Activated naive CD4-positive, alpha-beta T cell treated with anti-CD3 and anti-CD28 coated beads, Interleukin-2, amount 50 U/mL, for 16 hours (primary cell): ENCODE measurements at places on chromosomes 2 and 18.

DNA sequence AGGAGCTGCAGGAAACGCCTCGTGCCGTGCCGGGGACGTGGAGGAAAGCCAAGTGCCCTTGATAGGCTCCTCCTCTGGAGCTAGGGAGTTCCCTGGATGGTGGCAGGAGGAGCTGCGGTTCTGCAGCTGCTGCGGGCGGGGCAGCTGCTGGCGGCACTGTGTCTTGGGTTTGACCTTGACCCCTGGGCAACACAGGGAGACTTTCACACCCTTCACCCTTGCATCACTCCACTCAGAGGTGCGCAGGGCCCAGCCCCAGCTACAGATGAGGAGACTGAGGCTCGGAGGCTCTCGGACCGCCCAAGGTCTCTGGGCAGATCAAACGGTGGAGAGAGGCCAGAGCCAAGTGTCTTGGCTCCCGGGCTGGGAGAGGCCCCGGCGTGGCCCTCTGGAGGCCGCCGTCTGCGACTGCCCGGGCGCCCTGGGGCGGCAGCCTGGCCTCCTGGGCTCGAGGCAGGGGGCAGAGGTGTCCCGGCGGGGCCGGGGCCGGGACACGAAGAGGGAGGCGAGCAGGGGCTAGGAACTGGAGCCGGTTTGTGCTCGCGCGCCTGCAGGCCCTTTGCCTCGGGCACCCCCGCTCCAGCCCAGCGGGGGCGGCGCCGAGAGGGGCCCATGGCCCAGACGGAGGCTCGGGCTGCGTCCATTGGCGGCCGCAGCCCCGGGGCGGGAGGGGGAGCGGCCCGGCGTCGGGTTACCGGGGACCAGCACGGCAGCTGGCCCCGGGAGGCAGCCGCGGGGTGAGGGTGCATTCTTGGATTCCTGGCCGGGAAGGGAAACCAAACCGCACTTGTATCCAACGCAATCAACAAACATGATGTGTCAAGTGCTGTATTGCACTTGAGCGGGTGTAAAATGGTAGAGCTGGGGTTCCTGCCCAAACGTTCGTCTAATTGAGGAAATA lies 129.6 kb upstream of the SLC1A4 start:
- DNase-seq, result no peak

DNA sequence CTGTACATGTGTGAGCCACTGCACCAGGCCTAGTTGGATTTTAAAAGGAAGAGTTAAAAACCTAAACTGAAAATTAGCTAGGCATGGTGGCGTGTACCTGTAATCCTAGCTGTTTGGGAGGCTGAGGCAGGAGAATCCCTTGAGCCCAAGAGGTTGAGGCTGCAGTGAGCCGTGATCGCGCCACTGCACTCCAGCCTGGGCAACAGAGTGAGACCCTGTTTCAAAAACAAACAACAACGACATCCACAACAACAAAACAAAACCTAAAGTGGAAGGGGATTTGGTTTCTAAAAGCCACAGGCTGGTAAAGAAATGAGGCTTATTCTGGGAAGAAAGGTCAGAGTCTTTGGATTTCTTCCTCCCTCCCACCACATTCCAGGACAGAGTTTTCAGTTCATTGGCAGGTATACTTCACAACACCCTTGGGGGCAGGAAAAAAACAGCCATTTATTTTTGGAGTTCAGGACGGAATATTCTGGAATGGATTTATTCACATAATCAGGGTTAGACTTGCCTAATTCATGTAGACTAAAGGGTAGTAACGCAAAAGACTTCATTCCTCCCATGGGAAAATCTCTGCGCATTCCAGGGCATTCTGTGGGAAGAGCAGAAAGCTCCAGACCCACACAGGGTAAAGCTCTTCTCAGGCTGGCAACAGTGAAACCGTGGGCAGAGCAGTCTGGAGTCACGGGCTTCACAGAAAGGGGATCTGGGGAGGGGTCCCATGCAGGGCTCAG lies 34.9 kb downstream of the TEX44 start:
- DNase-seq, result no peak

- no peak for DNase-seq
Observed at GRCh38 chr2:1850031-1850430, 105.7 kb upstream of the PXDN start.

DNA sequence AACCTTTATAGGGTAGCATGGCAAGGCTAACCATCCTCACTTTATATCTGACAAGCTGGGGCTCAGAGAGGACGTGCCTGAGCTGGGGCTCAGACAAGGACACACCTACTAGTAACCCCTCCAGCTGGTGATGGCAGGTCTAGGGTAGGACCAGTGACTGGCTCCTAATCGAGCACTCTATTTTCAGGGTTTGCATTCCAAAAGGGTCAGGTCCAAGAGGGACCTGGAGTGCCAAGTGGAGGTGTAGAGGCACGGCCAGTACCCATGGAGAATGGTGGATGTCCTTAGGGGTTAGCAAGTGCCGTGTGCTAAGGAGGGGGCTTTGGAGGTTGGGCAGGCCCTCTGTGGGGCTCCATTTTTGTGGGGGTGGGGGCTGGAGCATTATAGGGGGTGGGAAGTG lies 1.2 kb upstream of the DES start:
- DNase-seq, result no peak

DNA sequence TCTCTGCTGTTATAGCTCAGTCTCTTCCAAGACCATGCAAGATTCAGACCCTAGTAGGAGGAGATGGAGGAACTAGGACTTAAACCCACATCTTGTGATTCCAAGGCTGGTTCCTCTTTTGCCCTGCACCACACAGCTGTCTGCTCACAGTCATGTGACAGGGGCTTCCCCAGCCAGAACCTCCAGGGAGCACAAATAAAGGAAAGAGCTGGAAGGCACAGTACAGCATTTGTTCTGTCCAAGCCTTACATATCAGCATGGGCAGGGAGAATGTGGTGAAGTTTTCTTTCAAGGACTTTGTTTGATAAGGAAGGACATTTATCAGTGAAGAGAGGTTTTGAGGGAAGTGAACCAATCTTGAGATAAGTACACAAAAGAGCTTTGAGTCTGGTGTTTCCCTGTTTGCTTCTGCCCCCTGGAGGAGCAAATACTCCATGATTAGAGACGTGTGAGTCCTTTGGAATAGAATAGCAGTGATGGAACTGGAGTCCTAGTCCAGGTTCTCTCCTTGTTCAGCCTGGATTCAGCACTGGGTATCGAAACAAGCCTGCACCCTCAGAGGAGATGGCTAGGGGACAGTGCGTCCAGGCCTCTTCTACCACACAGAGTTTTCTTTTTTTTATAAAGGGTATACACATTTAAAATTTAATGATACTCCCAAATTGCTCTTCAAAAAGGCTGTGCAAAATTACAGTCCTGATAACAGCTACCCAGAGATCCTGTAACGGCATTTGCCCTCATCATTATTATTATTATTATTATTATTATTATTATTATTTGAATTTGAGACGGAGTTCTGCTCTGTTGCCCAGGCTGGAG lies 24.6 kb upstream of the CASP10 start:
- peak; percentile 41 for DNase-seq

DNA sequence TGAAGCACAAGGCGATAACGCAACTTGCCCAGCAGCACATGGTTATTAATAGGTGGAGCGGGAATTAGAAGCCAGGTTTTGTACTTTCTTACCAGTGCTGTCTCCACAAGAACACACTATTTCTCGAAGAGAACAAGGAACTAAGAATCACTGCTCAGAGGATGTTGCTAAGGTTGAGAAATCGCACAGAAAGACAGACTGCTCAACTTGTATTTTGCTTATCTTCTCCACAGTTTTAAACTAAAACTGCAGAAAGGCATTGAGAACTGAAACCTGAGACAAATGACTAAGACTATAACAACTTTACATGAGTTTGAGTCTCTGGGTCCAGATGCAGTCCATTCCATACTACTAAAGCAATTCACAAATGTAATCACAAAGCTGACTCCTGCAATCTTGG lies 6.2 kb downstream of the PRKD3 start:
- DNase-seq, result no peak

- DNase-seq, result no peak
Observed at GRCh38 chr18:58393295-58393694, 235.6 kb downstream of the ALPK2 start.

GRCh38 chr18:23146861-23147469 lies 11.7 kb downstream of the CABLES1 start:
- no peak for DNase-seq

GRCh38 chr2:74447230-74447999 lies 5.7 kb upstream of the RTKN start:
- DNase-seq, result no peak

DNA sequence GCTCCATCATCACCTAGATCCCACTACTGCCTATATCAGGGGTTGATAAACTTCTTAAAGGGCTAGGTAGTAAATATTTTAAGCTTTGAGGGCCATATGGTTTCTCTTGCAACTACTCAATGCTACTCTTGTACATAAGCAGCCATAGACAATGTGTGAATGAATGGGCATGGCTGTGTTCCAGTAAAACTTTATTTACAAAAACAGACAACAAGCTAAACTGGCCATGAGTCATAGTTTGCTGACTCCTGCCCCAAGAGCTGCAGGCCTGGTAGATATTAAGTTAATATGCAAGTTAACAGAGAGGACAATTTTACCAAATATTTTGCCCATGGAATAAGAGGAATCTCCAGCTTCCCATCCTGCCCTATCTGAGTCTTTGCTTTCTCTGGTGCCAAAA lies 29.8 kb upstream of the MYO3B start:
- no peak for DNase-seq

- DNase-seq, result no peak
Observed at GRCh38 chr2:51628917-51629316, 597.0 kb upstream of the NRXN1 start.

- no peak for DNase-seq
Observed at GRCh38 chr2:203804764-203805485, 62.6 kb upstream of the CTLA4 start.

DNA sequence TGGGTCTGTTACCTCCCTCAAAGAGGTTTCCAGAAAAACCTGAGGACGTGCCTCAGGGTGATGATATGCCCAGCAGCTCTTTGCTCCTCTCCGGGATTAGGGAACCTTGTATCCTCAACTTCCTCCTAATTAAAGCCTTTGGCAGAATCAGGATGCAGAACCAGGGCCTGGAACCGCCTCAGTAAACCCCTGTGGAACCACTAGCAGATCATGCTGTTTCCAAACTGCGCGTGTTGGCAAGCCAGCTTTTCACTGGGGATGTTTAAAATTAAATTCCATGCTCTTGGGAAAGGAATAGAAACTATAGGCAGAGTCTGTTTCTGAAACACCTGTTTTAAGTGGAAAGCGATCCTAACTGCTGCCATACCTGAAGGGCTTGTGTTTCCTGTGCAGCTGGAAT lies 26.4 kb downstream of the CRIM1 start:
- no peak for DNase-seq

GRCh38 chr2:44840503-44840850 lies 101.0 kb upstream of the SIX3 start:
- no peak for DNase-seq

GRCh38 chr18:8994603-8995002 lies 107.9 kb upstream of the NDUFV2 start:
- no peak for DNase-seq

DNA sequence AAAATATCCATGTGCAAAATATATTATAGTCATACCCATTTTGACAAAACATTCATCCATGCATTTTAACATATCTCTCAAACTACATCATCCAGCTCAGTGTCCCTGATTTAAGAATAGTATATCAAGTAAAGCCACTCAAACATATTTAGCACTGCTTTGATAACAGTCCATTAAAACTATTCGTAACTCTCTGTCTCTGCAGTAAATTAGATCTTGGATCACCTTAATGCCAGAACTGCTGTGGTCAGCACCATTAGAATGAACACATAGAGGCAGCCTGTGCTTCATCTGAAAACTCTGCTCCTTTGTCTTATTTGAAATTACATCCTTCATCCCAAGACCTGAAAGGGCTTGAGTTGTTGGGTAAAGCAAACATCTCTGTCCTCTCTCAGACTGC lies 234.0 kb downstream of the MBD2 start:
- no peak for DNase-seq

GRCh38 chr2:43762286-43762685 lies 11.6 kb upstream of the DYNC2LI1 start:
- no peak for DNase-seq

GRCh38 chr2:54081574-54081973 lies 33.8 kb upstream of the ACYP2 start:
- DNase-seq, result no peak

DNA sequence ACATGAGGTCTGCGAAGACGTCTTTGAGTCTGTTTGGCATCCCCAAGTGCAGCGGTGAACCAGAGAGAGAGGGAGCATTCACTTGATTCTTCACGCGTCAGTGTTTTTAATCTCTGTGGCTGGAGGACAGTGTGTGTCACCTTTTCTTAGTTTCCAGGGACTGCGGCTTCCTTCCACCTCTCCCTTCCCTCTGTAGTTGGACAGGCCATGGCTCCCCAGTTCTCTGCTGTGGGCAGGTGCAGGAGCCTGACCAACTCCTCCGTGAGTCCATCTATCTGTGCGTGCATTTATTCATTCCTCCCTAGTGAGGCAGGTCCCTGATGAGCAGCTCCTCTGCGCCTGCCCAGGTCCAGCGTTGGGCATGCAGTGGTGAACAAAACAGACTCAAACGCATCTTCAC lies 42.9 kb downstream of the AGAP1 start:
- DNase-seq, result no peak

GRCh38 chr2:72788756-72789155 lies 37.1 kb downstream of the EXOC6B start:
- no peak for DNase-seq

GRCh38 chr18:44508474-44508873 lies 172.2 kb upstream of the SETBP1 start:
- no peak for DNase-seq

DNA sequence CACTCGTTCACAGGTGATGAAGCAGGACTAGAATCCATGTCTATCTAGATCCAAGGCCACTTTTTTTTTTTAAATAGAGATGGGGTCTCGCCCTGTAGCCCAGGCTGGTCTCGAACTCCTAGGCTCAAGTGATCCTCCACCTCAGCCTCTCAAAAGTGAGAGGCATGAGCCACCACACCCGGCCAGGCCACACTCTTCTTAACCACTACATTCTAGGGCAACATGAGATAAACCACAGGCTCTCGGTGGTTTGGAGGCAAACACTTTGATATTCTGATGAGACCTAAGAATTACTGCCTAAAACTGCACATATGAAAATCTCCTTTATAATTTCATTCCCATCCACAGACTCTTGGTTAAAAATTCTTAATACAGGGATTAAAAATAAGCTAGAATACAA lies 51.8 kb downstream of the USP34 start:
- no peak for DNase-seq

- no peak for DNase-seq
Observed at GRCh38 chr2:220936641-220937197, 635.4 kb downstream of the EPHA4 start.

DNA sequence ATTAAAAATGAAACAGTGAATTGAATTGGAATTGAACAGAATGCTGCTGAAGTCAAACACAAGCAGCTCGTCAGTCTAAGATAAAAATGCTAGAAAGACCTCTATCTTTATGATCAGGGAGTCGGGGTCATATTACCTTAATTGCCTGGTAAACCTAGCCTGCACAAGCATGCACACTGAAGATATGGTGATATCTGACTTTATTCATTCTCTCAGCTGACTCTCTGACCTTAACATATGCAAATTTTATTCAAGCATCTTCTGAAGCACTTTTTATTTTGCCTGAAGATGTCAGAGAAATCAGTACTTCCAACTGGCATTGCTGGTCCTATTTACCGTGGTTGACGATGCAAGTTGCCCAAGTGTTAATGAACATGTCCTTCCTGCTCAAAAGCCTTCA lies 56.4 kb downstream of the DNER start:
- DNase-seq, result no peak

- peak; percentile 19 for DNase-seq
Observed at GRCh38 chr2:118169359-118170005, 81.2 kb downstream of the INSIG2 start.

- no peak for DNase-seq
Observed at GRCh38 chr2:237669283-237669627, 41.9 kb downstream of the LRRFIP1 start.
